ENCODE measurements at places on chromosomes 5 and 9.
A peak's percentile ranks its signal among the peaks of the same experiment; 100 is the strongest.

DNA sequence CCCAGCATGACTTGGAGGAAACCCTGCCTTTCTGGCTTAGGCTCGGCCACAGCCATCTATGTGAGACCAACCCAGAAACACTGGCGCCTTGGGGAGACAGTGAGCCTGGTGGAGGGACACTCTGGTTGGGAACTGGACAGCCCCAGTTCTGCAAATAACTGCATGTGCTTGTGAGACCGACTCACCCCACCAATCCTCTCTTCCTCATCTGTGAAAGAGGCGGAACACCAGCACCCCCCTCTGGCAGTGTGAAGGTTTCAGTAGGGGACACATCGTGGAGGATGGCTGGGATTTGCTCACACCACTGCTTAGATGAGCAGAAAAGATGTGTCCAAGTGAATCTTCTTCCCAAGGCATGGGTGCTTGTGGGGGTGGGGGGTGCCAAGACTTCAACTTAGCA is 43.4 kb upstream of the N4BP3 start:
- DNase-seq = peak; percentile 42

- DNase-seq = no peak
These were observed 52.7 kb upstream of the ZNF618 start for GRCh38 chr9:113823421-113823820.

GRCh38 chr5:148864113-148864841 is 37.9 kb downstream of the ADRB2 start:
- no peak for DNase-seq

- DNase-seq = no peak
These were observed 841 bp downstream of the ACSL6 start for GRCh38 chr5:132010645-132010988.

DNA sequence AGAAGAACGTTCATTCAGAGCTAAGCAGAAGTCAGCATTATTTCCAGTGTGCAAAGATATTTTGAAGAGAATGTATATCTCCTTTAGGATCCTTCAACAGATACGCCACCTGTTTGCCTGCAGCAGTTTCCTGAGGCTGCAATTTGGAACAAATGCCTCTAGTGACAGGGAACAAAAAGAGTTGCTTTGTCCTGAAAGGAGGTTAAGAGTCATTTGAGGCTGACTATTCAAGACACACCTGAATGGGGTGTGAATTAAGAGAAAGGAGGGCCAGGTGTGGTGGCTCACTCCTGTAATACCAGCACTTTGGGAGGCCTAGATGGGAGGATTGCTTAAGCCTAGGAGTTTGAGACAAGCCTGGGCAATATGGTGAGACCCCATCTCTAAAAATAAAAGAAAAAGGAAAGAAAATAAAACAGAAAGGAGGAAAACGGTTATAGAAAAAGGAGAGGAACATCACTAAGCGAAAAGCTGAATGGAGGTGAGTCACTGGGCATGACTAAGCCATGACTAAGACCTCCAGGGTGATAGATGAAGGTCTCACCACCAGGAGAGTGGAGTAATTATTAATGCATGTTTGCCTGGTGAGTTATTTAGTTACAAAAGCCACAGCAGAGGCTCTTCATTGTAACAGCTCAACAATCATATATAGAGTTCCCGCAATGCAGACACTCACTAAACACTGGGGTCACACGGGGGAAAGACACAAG is 255.2 kb upstream of the TNC start:
- no peak for DNase-seq

DNA sequence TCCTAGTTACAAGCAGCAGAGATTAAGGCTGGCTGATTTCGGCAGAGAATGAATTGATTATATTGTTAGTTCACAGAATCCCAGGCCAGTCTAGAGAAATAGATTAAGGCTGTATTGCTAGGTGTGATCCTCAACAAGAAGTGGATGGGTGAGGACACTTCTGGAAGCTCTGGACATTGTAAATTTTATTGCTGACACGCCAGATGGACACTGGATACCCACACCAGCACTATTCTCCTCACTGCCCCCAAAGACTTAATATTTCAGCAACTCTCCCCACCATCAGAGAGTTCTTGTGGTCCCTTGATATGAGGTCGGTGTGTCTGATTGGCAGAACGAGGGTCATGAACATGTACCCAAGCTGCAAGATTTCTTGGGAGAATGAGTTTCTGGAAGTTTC is 171.6 kb upstream of the EGFLAM start:
- no peak for DNase-seq

DNA sequence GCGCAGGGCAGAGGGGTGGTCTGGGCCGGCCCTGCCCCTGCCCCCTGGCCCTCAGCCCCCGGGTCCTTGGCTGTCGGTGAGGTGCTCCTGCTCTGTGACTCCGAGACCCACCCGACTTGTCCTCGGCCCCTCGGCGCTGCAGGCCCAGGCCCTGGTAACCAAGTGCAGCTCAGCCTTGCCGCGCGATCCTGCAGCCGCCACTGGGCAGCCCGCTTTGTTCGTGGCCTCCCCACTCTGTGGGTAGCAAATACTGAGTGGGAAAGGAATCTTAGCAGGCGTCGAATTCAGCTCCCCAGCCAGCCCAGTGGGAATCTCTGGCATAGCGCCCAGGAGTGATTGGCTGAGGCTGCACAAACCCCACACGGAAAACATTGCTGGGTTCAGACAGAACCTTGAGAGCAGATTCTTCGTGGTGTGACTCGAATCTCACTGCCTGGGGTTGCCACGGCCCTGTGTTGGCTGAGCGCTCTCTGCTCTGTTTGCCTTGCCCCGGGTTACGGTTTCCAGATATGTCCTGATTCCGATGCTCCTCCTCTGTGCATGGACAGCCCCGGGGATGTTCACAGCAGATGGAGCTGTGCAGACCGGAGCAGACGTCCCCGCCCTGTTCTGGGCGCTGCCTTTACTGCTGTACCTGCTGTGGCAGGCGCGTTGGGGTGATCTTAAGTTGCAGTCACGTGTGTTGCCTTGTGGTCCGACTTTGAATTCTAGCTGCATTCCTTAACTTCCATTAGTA is 13.4 kb upstream of the EXOC3 start:
- no peak for DNase-seq

DNA sequence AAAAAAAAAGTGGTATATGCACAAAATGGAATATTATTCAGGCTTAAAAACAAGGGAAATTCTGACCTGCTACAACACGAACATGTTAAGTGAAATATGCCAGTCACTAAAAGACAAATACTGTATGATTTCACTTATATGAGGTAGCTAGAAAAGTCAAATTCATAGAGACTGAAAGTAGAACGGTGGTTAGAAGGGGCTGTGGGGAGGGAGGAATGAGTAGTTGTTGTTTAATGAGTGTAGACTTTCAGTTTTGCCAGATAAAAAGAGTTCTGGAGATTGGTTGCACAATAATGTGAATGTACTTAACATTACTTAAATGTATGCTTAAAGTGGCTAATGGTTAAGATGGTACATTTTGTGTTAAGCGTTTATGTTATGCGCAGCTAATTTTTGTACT is 79.5 kb upstream of the IL12B start:
- peak; percentile 37 for DNase-seq

- no peak for DNase-seq
These were observed 30.0 kb downstream of the XPA start for GRCh38 chr9:97666907-97667686.

GRCh38 chr5:13045897-13046551 is 898.5 kb downstream of the DNAH5 start:
- no peak for DNase-seq

DNA sequence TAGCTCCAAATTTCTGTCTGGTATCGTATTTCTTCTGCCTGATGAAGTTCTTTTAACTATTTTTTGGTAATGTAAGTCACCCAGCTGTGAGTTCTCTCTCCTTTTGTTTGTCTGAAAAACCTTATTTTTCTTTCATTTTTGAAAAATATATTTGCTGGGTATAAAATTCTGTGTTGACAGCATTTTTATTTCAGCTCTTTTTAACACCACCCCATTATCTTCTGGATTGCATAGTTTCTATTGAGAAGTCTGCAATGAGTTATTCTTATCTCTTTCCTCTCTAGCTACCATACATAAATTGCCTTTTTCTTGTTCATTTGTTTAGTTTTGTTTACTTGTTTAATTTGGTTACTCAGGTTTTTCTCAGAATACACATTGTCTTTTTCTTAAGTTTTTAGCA is 109.1 kb downstream of the NSG2 start:
- no peak for DNase-seq

DNA sequence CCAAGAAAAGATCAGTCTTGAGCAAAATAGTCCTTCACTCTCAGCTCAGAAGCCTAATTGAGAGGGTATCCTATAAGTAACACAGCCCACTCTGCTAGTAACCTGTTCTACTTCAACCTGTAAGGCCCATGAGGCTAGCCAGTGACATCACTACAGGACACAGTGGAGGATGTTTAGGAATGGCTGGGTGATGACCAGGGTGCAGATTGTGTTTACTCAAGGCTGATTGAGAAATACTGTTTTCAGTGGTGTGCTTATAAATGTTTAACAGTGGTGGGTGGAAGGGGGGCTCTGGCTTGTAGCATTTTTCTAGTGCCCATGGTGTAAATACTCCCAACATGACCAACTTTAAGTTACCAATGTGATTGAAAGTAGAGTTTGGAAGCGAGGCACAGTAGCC is 159.8 kb upstream of the CCDC152 start:
- no peak for DNase-seq

- DNase-seq = no peak
These were observed 173.7 kb downstream of the CARTPT start for GRCh38 chr5:71892641-71893365.

- no peak for DNase-seq
These were observed 47.1 kb upstream of the SMIM23 start for GRCh38 chr5:171738501-171738900.

DNA sequence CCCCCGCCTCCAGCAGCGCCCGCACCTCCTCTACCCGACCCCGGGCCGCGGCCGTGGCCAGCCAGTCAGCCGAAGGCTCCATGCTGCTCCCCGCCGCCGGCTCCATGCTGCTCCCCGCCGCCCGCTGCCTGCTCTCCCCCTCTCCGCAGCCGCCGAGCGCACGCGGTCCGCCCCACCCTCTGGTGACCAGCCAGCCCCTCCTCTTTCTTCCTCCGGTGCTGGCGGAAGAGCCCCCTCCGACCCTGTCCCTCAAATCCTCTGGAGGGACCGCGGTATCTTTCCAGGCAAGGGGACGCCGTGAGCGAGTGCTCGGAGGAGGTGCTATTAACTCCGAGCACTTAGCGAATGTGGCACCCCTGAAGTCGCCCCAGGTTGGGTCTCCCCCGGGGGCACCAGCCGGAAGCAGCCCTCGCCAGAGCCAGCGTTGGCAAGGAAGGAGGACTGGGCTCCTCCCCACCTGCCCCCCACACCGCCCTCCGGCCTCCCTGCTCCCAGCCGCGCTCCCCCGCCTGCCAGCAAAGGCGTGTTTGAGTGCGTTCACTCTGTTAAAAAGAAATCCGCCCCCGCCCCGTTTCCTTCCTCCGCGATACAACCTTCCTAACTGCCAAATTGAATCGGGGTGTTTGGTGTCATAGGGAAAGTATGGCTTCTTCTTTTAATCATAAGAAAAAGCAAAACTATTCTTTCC is 19.3 kb downstream of the CDKN2A start:
- DNase-seq = peak; percentile 40

- no peak for DNase-seq
These were observed 89.6 kb downstream of the INSL6 start for GRCh38 chr9:5095795-5096194.

DNA sequence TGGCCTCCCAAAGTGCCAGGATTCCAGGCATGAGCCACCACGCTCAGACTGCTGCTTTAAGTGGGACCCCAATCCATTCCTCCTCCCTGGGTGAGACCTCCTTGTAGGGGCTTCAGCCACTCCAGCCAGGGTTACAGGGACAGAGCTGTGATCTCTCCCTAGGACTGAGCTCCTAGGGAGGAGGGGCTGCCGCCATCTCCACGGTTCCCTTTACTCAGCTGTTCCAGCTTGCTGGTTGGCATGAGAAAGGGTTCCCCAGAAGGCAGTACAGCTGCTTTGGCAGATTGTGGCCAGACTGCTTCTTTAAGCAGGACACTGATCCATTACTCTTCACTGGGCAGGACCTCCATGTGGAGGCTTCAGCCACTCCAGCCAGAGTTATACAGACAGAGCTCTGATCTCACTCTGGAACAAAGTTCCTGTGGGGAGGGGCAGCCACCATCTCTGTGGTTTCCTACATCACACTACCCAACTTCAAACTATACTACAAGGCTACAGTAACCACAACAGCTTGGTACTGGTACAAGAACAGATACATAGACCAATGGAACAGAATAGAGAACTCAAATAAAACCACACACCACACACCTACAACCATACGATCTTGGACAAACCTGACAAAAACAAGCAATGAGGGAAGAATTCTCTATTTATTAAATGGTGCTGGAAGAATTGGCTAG is 7.2 kb downstream of the INSL6 start:
- DNase-seq = peak; percentile 24

DNA sequence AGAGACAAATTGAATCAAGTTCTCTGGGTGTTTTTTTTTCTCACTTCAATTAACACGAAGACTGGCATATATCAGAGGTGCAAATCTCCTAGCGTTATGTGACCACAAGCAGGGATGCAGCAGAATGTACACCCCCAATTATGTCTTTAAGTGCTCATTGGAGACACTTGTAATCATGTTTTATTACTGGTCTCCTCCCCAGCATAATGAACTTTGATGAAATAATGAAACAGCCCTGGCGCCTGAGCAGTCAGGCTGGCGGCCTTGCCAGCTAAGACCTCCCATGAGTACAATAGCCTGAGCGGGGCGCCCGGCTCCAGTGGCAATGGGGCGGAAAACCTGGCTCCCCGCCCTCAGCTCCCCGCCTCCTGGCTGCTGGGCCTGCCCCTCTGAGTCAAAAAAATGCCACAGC is 209.4 kb upstream of the MSX2 start:
- no peak for DNase-seq

DNA sequence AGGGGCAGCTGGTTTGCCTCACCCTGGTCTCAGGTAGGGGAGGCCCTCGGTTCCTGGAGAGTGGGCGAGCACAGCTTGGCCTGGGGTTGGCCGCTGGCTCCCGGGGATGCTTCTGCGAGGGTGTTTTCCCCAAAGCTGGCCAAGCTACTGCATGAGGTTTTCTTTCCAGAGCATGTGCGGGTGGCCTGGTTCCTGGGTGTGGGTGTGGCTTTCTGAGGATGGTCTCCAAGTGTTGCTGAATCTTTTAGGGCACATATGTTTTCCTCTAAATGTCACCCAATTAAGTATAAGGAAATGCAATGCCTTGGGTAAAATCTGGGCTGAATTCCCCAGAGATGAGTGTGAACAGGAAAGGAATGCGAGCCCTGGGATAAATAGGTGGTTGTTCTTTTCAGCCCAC is 115.8 kb upstream of the ICE1 start:
- DNase-seq = no peak

- DNase-seq = no peak
These were observed 104.3 kb downstream of the PDE4D start for GRCh38 chr5:59789197-59789596.

DNA sequence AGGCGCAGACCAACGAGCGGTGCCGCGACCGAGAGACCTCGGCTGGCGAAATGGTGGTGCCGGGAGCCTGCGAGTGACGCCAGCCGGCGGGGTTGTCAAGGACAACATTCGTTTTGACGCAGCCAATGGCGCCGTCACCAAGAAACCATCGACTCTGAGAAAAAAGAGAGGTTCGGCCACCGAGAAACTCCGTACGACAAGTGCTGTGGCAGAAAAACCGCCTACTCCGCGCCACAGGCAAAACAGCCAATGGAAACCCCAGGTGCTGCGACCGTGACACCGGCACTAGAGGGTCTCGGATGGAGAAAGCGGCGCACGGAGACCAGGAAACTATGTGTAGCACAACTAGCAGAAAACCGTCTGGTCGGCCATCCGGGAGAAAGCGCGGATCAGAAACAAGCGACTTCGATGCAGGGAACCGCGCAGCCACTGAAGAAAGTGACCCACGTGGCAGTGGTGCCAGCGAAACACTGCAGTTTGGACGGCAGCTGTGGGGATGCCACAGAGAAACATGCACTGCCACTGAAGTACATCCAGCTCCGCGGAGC is 88.8 kb downstream of the ANXA2R start:
- DNase-seq = peak; percentile 86

Measured in activated naive CD8-positive, alpha-beta T cell treated with anti-CD3 and anti-CD28 coated beads for 36 hours (primary cell).